ENCODE measurements at places on chromosomes 7 and 10. TPM values are rescaled to one million over a fixed set of nuclear protein-coding genes. Genes with fewer than 3 reads are reported as not detected.

The FRMPD2 gene
- 0.34 TPM for polyA plus RNA-seq

- DNase-seq, result no peak
Measured at GRCh38 chr7:127448566-127448965, 56.1 kb upstream of the ZNF800 start.

GRCh38 chr10:104293781-104294321 lies 24.9 kb downstream of the GSTO2 start:
- DNase-seq, result no peak

- no peak for DNase-seq
Measured at GRCh38 chr10:70334526-70335245, 47.7 kb downstream of the LRRC20 start.

- peak; percentile 3 for DNase-seq
Measured at GRCh38 chr10:131638049-131638879, 262.5 kb upstream of the PPP2R2D start.

Measured in kidney (tissue), 22 donors.